ENCODE measurements at places on chromosomes 11 and 22.

- DNase-seq = no peak
Measured at GRCh38 chr11:10004526-10005113, 289.4 kb downstream of the SBF2 start.

GRCh38 chr22:23110922-23111527, 30.8 kb downstream of the RSPH14 start:
- no peak for DNase-seq

- no peak for DNase-seq
Measured at GRCh38 chr11:15835788-15836411, 520.4 kb downstream of the SOX6 start.

DNA sequence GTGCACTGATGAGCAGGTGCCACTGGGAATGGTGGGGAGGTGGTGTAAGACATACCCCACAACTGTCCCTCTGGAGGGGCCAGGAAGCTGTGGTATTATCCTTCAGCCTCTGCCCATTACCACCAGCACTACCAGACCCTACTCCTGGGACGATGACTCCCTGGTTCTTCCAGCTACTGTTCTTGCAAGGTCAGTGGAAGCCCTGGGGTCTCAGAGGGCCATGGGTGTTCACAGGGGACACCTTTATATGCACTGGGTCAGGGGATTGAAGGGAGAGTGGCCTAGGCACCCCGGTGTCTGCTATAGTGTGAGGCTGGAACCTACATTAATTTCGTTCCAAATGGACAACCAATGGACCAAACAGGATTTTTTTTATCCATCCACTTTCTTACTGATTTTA, 102.1 kb downstream of the RPS6KA4 start:
- no peak for DNase-seq

All from CD4-positive, alpha-beta T cell treated with Interleukin-21 for 1 hour (primary cell).